ENCODE measurements at places on chromosomes 5 and 9. TPM values are rescaled to one million over a fixed set of nuclear protein-coding genes. Genes with fewer than 3 reads are reported as not detected.

DNA sequence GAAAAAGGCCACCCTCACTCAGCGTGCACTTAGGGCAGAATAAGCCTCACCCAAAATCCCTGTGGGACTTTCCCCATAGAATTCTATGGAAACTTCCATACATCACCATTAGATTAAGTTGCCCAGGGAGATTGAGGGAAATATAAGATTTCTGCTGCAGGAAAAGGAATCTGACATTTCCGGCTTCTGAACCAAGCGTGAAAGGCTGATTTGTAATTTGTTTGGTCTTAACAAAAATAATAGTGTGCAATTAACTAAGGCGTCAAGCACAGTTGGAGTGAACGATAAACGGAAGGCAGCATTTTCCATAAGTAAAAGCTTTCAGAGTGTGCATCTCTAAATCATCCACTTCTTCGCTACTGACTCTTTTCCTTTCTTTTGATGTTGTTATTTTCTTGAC, 14.0 kb downstream of the UBE2QL1 start:
- no peaks in the 10 kb centered on the region for H3K27me3 ChIP-seq
- no peak for DNase-seq
- H3K4me3 ChIP-seq, result no peak overlapping the region

GRCh38 chr5:92635001-92635461, 946.0 kb downstream of the NR2F1-AS1 start:
- no peak overlapping the region for H3K4me3 ChIP-seq
- H3K4me1 ChIP-seq, result no peaks in the 10 kb centered on the region
- H3K27me3 ChIP-seq, result no peaks in the 10 kb centered on the region

The RAB3C gene
- total RNA-seq, result 1.9 TPM

The HTR4 gene
- total RNA-seq, result 3.1 TPM

All from sigmoid colon (tissue), 7 donors.